ENCODE measurements at places on chromosomes 11 and 22.

DNA sequence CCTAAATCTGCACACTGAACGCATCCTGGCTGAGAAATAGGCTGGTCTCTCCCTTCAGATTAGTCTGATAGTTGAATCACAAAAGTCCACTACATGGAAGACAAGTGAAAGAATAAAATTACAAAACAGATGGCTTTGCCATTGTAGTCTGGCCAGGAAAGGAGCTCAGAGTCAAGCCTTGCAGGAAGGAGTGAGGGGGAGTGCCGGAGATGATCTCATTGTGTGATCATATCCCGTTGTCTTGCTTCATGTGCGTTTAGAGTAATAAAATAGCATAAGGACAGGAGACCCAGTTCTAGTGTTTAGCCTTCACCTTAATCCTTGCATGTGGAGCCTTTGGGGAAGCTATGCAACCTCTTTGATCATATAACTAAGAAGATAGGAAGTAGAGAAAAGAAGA is 666.7 kb upstream of the RAG2 start:
- DNase-seq = no peak
- H3K36me3 ChIP-seq = no peaks in the 10 kb centered on the region
- H3K27ac ChIP-seq = no peak overlapping the region
- H3K27me3 ChIP-seq = no peaks in the 10 kb centered on the region
- no peaks in the 10 kb centered on the region for H3K4me1 ChIP-seq
- H3K4me3 ChIP-seq = no peak overlapping the region

- no peak overlapping the region for H3K4me3 ChIP-seq
- H3K27me3 ChIP-seq = peaks cover 6% of the 10 kb centered on the region
- no peaks in the 10 kb centered on the region for H3K36me3 ChIP-seq
- H3K4me1 ChIP-seq = no peaks in the 10 kb centered on the region
- DNase-seq = peak; percentile 62
Observed at GRCh38 chr11:3341298-3341697, 37.6 kb downstream of the ZNF195 start.

DNA sequence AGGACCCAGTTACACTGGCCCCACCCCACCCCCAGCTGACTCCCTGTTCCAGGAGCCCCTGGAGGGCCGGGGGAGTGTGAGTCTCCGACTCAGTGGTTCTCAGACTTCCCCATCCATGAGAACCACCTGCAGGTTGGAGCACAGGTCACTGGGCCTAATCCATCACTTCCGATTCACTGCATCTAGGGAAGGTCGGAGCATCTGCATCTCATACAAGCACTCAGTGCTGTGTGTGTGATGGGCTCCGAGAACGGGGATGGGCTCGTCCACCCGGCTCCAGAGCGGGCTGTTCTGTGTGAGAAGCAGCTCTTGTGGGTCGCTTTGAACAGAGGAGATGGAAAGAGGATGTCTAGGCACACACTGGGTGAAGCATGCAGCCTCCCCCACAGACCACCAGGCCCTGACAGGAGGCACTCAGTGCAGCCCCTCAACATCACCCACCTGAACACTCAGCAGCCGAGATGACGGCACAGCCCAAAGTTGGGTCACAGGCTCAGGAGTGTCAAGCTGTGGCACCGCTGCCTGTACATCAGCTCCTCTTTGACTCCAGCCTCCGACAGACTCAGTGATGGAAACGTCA is 541.4 kb downstream of the BRD1 start:
- no peak overlapping the region for H3K4me3 ChIP-seq
- peaks cover 4% of the 10 kb centered on the region for H3K27me3 ChIP-seq
- H3K36me3 ChIP-seq = no peaks in the 10 kb centered on the region
- DNase-seq = no peak
- H3K4me1 ChIP-seq = no peaks in the 10 kb centered on the region

GRCh38 chr11:360326-361280 is 8.7 kb upstream of the B4GALNT4 start:
- no peak overlapping the region for H3K4me3 ChIP-seq
- peaks cover 4% of the 10 kb centered on the region for H3K4me1 ChIP-seq

- peaks cover 80% of the 10 kb centered on the region for H3K36me3 ChIP-seq
- H3K27ac ChIP-seq = no peak overlapping the region
Observed at GRCh38 chr22:23831781-23832180, 7.0 kb downstream of the DERL3 start.
